Stimulated activated naive CD4-positive, alpha-beta T cell (primary cell): ENCODE measurements at places on chromosomes 7 and 10.

- peak; percentile 59 for DNase-seq
These were observed 497 bp downstream of the PPP2R2D start for GRCh38 chr10:131901181-131901829.

- no peak for DNase-seq
These were observed 47.8 kb downstream of the CPEB3 start for GRCh38 chr10:92242910-92243671.

GRCh38 chr10:133257489-133258065 lies 19.1 kb downstream of the ADAM8 start:
- DNase-seq, result no peak

- DNase-seq, result no peak
These were observed 69.5 kb upstream of the PODXL start for GRCh38 chr7:131625817-131626372.

DNA sequence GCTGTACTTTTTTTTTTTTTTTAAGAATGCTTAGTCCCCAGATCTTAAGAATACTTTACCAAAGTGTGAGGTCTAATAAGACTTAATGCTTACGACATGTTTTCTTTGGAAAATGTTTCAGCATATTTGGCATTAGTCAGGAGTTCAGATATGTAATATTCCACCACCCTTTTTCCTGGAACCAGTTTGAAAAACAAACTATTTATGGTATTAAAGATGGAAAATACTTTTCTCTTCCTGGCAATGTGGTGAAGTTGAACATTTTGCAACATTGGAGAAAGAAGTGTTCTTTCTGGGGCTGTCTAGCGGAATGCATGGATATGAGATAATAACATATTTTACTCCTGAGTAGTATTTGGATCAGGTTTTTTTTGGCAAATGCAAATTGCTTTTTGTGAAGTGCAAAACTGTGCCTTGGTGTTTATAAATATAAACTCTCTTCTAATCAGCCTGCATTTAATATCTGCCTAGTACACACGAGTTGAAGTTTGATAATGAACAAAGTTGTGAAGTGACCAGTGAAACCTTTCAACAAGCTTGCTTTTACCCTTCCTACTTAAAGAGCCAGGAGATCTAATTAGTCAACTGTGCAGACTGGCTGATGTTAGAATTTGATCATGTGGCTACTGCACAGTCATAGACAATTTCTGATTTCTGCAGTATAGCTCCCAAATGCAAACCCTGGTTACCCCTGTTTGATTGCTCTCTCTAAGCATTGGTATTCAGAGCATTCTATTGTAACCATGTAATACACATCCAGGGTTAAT lies 20.9 kb downstream of the MAP3K8 start:
- DNase-seq, result no peak

- no peak for DNase-seq
These were observed 97.4 kb downstream of the LRRC18 start for GRCh38 chr10:48842231-48842630.

GRCh38 chr10:6400821-6401465 lies 179.1 kb downstream of the PRKCQ start:
- DNase-seq, result no peak

DNA sequence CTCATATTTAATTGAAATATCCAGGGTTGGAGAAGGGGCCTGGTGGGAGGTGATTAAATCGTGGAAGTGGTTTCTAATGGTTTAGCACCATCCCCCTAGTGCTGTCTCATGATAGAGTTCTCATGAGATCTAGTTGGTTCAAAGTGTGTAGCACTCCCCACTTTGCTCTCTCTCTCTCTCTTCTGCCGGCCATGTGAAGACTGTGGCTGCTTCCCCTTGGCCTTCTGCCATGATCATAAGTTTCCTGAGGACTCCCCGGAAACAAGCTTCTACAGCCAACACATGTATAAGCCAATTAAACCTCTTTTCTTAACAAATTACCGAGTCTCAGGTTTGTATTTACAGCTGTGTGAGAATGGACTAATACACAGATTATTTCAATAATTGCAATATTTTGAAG lies 305.8 kb upstream of the KCND2 start:
- no peak for DNase-seq

GRCh38 chr7:140209866-140210609 lies 33.3 kb upstream of the KDM7A start:
- DNase-seq, result no peak

- DNase-seq, result no peak
These were observed 48.1 kb downstream of the CDC123 start for GRCh38 chr10:12243864-12244620.

DNA sequence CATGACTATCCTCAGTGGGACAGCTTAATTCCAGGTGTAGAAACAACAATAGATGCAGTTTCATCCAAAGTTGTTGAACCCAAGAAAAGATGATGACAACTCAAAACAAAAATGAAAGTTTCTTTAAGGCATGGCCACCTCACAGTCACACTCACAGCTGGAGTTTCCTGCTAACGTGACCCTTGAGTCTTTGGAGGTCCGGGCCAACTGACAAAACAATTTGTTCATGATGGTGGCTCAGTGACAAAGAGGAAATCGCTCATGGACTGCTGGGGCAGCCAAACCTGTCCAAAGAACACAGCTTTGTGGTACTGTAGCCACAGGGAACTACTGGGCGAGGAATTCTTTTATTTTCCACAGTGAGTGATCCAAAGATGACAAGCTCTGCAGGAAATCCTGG lies 96.0 kb upstream of the JCAD start:
- DNase-seq, result no peak

GRCh38 chr7:26543340-26543739 lies 251.7 kb downstream of the SNX10 start:
- DNase-seq, result no peak

DNA sequence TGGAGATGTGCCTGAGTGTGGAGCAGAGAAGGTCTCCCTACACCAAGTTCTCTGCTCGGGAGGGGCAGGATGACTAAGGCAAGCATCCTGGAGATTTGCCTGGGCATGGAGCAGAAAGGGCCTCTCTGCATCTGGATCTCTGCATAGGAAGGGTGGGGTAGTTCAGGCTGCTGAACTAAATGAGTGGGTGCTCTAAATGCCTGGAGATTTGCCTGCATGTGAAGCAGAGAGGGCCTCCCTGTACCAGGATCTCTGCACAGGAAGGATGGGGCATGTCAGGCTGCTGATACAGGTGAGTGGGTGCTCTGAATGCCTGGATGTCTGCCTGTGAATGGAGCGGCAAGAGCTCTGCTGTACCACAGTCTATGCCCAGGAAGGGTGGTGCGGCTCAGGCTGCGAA lies 680.7 kb downstream of the SUGCT start:
- DNase-seq, result no peak

GRCh38 chr7:125670926-125671572 lies 741.4 kb upstream of the POT1 start:
- no peak for DNase-seq

GRCh38 chr7:83475420-83475819 lies 173.5 kb downstream of the SEMA3E start:
- DNase-seq, result no peak

GRCh38 chr7:149195180-149196150 lies at the start of gene ZNF282:
TSS of gene ZNF282 (plus strand) at chr7:149195546. CDS start at chr7:149195590, 44 bp downstream.
- DNase-seq, result peak; percentile 35

DNA sequence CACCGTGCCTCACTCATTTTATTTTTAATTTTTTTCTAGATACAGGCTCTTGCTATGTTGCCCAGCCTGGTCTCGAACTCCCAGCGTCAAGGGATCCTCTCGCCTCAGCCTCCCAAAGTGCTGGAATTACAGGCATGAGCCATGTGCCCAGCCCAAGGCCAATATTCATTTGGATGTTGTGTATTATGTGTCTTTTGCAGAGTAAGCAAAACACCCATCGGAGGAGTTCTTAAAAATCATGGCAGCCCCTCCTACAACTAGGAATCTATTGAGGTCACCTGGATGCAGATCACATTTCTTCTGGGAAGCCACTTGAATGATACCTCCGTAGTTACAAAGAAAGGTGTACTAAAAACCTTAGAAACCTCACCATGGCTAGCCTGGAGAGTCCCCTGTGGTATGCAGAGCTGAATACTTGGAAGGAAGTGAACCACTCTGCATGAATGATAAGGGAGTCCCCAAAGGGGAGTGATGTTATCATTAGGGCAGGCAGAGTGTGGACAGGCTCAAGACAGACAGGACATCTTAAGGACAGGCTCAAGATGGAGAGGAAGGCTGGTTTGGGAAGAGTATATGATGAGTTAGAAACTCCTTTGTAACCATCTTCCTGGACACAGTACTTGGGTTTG lies 185.7 kb downstream of the TAX1BP1 start:
- no peak for DNase-seq

GRCh38 chr7:95549818-95550529 lies 46.3 kb downstream of the PDK4 start:
- no peak for DNase-seq

DNA sequence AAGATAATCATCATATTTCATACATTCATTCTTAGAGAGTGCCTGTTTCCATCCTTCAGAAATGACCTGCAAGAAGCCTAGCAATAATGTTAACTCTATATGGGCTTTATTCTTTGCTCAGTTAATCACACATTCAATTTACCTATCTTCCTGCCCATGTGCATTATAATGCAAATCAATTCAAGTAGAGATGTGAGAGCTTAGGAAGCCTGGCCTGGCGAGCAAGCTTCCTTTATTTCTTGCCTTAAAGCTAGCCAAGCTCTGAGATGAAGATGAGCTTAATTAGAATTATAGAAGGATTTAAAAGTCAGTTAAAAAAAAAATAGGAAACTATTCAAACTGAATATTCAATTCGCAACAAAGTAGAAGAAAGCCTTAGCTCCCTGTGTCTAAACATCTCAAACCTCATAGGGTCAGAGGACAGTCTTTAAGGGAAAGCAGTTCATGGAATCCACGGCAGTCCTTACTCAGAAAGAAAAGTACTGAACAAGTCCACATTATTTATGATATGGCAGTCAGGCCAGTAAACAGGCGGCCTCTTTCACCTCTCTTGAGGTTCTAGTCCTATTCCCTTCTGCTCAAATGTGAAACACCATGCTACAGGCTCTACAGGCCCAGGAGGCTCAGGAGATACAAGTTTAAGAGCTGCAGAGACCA lies 214.1 kb downstream of the TFEC start:
- DNase-seq, result no peak

GRCh38 chr10:86411281-86411841 lies 44.8 kb upstream of the GRID1 start:
- DNase-seq, result peak; percentile 21

- DNase-seq, result no peak
These were observed 114.1 kb upstream of the WNT16 start for GRCh38 chr7:121214657-121215056.

- DNase-seq, result no peak
These were observed 25.9 kb downstream of the HSPB1 start for GRCh38 chr7:76328389-76328788.

DNA sequence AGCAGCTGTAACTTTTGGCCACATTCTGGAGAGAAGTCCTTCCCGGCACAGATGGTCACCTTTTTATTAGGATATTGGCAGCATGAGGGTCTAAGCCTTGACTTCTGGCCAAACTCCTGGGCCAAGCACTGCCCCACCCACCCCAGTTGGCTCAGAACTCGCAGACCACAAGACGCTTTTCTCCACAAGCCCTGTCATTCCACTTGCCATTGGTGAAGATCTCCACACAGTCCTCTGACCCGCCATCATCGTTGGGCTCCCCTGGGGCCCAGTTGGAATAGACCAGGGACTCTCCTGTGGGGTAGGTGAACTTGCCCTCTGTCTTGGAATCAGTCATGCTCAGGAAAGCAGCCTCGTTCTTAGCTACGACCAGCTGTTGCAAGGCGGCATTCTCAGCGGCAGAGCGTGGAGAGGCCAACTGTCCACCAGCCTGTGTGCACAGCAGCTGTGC lies 11.2 kb downstream of the SFTPD start:
- DNase-seq, result no peak

- DNase-seq, result no peak
These were observed 75.3 kb downstream of the JMJD1C start for GRCh38 chr10:63390521-63390920.

GRCh38 chr10:93767724-93768399 lies 10.1 kb downstream of the LGI1 start:
- no peak for DNase-seq

DNA sequence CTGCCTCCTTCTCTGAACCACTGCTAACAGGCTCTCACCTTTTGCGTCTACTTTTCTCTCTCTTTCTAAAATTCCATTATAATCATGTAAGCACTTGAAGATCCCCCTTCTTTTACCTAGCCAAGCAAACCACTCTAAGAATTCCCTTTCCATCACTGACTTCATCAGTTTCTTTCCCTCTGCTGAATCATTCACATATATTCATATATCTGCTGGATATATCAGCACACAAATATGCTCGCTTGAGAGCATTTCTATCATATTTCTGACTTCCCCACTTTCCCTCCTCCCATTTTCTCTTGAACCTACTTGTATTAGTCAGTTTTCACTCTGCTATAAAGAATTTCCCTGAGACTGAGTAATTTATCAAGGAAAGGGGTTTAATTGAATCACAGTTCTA lies 84.2 kb upstream of the LRRN3 start:
- no peak for DNase-seq

DNA sequence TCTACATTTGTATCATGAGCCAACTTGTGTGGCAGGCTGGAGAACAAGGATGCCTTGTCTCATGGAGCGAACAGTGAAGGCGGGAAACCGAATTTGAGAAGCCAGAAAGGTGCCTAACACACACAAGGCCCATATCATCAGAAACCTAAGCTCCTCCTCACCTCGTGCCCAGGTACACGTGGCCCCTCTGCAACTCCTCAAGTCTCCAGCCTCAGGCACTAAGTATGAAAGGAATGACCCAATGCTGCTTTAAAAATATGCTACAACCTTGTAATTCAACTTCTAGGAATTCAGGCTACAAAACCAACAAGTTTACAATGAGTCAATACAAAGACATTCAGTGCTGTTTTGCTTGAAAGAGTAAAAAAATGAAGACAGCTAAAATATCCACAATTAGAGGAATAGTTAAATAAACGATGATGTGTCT lies 95.7 kb downstream of the CDK6 start:
- no peak for DNase-seq

GRCh38 chr7:22447008-22447407 lies 53.0 kb downstream of the STEAP1B start:
- DNase-seq, result no peak

DNA sequence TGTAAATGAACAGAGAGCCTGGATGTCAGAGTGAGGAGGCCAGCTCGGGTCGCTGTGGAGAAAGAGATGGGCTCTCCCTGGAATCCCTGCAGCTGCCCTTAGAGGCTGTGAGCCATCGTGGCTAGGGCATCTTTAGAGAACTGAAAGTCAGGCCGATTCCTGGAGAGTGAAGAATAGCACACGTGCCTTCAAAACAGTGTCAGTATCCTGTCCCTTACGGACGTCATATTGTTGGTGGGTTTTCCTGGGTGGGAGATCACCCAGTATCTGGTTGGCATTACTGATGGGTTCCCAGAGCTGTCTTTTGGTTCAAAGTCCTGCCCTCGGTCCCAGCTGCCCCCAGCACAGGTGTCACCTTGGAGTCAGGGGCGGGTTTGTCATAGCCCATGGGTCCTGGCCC lies 25.3 kb downstream of the IKZF1 start:
- DNase-seq, result no peak
